Mesothelial cell of epicardium (in vitro differentiated cells): ENCODE measurements at places on chromosomes 3 and 15. TPM values are rescaled to one million over a fixed set of nuclear protein-coding genes. Genes with fewer than 3 reads are reported as not detected.
A peak's percentile ranks its signal among the peaks of the same experiment; 100 is the strongest.

GRM2 gene
- 0.66 to 1.0 TPM (median 0.98 TPM) in 3 replicates for total RNA-seq

LTF gene
- not detected in 3 replicates for total RNA-seq

SKOR1 gene
- 0.89 to 1.1 TPM (median 1.1 TPM) in 3 replicates for total RNA-seq

TMEM207 gene
- not detected in 3 replicates for total RNA-seq

DNA sequence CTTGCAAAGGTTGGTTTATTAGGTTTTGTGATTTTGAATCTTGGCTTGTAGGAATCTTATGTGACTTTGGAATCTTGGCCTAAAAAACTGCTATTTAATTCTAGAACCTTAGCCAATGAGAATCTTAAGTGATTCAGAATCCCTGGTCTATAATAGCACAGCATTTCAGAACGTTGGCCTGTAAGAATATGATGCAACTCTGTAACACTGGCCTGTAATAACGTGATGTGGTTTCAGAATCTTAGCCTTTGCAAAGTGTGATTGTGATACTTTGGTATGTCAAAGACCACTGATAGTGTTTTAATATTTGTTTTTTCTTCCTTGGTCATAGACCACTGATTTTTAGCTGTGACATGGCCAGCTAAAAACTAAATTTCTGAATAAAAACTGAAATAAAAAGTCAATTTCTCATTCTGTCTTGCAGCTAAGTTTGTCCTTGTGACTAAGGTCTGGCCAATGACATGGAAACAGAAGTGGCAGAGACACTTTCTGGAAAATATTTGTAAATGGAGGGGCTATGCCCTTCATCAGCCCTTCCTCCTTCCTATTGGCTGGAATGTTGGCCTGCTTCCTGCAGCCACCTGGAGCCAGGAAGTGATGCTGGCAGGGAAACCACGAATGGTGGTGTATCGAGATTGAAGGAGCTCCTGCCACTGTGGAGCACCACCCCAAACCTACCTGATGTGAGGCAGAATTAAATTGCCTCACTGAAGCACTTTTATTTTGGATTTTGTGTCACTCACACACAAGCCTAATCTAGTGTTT, 42.3 kb upstream of the CORO2B start:
- DNase-seq: no peak

DNA sequence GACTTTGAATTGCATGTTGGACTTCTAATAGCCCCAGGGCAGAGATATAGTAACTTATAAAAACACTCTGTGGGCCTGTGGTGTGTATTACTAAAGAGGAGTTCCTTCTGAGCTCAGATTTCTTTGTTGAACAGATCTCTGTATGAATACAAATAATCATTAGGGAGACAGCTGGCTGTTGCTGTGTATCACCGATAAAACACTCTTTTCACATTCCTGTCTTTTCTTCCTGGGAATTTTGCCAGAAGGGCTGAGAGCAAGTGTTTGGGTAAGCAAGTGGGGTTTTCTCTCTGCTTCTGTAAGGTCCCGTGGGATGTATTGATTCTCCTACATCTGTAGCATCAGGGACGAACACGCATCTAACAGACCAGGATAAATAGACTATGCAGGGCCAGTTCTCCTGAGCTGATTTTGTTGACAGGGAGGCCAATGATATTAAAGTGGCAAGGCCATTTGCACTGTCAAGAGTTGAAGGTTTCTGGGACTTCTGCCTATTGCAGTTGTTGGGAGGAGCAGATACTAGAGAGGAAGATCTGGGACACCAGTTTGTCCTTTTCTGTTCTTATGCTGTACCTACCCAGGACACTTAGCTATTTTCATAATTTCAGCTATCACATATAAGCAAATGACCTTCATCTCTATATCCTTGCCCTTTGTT, 225.9 kb upstream of the CD96 start:
- no peak for DNase-seq

- no peak for DNase-seq
Observed at GRCh38 chr15:27854601-27855000, 244.5 kb downstream of the OCA2 start.

GRCh38 chr3:160446522-160447056, 3.0 kb downstream of the TRIM59 start:
- DNase-seq: no peak

- no peak for DNase-seq
Observed at GRCh38 chr3:34109846-34110245, 311.4 kb downstream of the PDCD6IP start.

GRCh38 chr3:52446631-52447511, 2.0 kb upstream of the SEMA3G start:
- DNase-seq: peak; percentile 74
